Heart right ventricle (tissue), 16 donors: ENCODE measurements at places on chromosomes 6 and 20. TPM values are rescaled to one million over a fixed set of nuclear protein-coding genes. Genes with fewer than 3 reads are reported as not detected.

GRCh38 chr6:147434076-147434475 is 74.4 kb upstream of the SAMD5 start:
- no peak for DNase-seq

DNA sequence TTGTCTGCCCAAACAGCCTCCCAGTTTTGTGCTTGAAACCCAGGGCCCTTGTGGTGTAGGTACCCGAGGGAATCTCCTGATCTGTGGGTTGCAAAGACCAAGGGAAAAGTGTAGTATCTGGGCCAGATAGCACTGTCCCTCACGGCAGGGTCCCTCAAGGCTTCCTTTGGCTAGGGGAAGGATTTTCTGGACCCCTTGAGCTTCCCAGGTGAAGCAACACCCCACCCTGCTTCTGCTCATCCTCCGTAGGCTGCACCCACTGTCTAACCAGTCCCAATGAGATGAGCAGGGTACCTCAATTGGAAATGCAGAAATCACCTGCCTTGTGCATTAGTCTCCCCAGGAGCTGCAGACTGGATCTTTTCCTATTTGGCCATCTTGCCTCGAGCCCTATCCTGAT is 791.8 kb upstream of the MANEA start:
- no peak for DNase-seq

DNA sequence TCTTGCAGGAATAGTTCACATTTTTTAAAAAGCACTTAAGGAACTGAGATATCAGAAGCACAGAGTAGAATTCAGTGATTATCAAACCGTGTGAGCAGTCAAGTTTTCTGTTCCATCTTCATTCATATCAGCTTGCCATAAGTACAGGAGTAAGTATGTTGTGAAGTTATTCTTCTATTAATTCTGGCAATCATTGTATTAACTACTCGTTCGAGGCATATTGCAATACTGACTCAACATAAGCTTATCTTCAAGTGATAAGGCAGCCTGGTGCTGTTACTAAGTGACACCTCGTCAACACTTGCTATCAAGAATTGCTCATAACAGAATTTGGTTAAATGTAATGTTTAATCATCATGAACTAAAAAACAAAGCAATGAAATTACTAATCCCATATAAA is 75.7 kb upstream of the SNX9 start:
- DNase-seq, result no peak

The ABCF1 gene
- 49.1 TPM for total RNA-seq

- DNase-seq, result no peak
Measured at GRCh38 chr20:23361119-23361475, 885 bp upstream of the GZF1 start.

DNA sequence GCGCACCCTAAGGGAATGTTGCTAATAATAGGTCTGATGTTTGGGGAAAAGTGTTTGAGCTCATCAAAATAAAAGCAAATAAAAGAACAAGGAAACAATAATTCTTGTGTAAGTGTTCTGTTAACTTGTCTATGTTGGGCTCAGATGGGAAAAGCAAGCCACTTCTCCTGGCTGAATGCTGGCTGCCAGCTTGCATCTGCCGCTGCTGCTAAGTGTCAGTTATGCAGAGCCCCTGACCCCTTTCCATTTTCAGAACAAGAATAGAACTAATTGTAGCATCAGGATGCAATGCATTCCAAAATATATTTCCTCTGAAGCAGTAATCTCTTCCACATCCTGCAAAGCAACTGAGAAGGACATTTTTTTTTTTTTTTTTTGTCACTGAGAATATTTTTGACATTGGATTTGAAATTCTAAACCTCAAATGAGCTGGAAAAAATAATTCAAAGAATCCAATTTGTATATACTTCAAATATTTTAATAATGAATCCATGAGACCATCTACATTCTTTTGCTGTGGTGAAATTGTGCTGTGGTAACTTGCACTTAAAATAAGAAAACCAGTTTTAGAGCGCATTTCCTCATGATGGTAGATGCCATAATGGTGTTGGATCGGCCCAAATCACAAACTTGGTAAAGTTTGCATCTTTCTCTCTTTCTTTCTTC is 43.9 kb upstream of the DEK start:
- DNase-seq, result no peak

- DNase-seq, result no peak
Measured at GRCh38 chr6:125850361-125850760, 59.6 kb downstream of the NCOA7 start.

The PDE10A gene
- 13.9 TPM for total RNA-seq

The PGBD1 gene
- total RNA-seq, result 3.2 TPM

DNA sequence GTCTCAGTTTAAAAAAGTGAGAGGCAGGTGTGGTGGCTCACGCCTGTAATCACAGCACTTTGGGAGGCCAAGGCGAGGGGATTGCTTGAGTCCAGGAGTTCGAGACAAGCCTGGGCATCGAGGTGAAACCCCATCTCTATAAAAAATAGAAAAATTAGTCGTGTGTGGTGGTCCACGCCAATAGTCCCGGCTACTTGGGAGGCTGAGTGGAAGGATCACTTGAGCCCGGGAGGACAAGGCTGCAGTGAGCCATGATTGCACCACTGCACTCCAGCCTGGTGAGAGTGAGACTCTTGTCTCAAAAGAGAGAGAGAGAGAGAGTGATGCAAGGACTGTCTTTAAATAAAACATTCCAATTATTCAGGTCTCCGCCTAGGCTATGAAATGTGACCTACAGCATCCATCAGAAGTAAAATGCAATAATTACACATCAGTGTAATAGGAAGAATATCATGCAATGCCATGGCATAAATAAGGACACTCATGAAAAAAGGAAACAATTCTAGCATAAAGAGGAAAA is 81.5 kb downstream of the SH3BGRL2 start:
- DNase-seq, result no peak

DNA sequence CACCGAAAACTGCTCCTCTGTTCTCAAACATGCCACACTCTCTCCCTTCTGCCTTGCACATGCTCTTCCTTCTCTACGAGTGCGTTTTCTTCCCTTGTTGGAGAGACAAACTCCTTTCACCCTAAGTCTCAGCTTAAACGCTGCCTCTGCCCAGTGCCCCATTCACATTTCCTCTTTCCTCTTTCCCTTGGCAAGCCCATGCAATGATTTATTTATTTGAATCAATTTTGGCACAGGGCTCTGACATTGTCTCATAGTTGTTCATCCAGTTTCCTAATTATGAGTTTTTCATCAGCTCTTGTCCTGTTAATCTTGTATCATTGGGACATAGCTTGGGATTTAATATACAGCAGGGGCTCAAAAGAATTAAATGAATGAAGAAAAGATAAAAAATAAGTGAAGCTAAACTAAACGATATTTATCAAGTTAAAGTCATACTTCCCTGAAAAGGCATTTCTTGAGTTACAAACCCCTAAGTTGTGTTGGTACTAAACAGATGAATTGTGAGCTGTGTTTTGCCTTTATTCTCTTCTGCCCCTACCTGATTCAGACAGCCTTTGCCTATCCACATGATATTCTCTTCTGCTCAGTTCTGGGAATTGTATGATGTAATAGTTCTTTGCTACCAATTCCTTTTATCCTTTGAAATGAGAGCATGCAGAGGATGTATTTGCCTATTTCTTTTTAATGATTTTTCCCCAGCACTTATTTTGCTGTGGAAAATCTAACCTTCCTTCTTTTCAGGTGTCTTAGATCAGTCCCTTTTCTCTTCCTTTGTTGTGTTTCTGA is 704.4 kb downstream of the UTRN start:
- DNase-seq, result no peak
